ENCODE measurements at places on chromosomes 1 and 21. TPM values are rescaled to one million over a fixed set of nuclear protein-coding genes. Genes with fewer than 3 reads are reported as not detected.

The CTSK gene
- 87.9 TPM for total RNA-seq

The SPRR3 gene
- not detected for total RNA-seq

The MIXL1 gene
- total RNA-seq, result not detected

The FAM20B gene
- 39.6 TPM for total RNA-seq

The CYP4B1 gene
- total RNA-seq, result 1,081 TPM

The HMGCS2 gene
- not detected for total RNA-seq

The GBP4 gene
- 24.0 TPM for total RNA-seq

The FABP3 gene
- total RNA-seq, result 8.1 TPM

The KCNE2 gene
- total RNA-seq, result 0.59 TPM

The ASCL5 gene
- not detected for total RNA-seq

The RBP7 gene
- 41.7 TPM for total RNA-seq

The VHLL gene
- total RNA-seq, result not detected

Data from tibial nerve (tissue), 4 donors.